Stimulated activated CD4-positive, alpha-beta T cell treated with anti-CD3 and anti-CD28 coated beads, Interleukin-4, amount 100 ng/mL, for 1 hour (primary cell): ENCODE measurements at places on chromosomes 5 and 9.

DNA sequence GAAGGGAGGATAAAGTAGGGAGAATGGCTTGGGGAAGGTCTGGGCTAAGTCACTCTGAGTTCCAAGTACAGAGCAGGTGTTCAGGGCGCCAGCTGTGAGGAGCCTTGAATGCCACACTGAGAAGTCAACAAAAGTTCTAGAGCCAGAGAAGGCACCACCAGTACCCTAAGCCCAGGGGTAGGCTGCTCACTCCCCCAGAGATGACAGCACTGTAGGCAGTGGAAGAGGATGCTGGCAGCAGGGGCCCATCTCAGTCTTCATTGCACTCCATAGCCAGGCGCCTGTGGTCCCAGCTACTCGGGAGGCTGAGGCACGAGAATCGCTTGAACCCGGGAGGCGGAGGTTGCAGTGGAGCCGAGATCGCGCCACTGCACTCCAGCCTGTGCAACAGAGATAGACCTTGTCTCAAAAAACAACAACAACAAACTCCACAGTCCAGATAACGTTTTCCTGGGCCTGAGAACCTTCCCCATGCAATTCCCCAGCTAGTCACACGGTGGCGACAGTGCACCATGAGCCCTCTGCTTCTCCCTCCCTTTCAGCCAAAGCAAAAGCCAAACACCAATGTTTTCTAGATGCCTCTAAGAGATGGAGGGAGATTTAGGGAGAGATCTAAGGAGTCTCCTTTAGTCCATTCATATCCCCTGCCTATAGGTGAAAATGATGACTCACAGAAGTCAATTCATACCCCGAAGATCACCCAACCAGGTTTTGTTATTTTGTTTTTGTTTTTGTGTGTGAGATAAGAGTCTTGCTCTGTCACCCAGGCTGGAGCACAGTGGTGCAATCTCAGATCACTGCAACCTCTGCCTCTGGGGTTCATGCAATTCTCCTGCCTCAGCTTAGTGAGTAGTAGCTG lies 19.8 kb upstream of the NSD1 start:
- peak; percentile 79 for DNase-seq

- no peak for DNase-seq
These were observed 36.0 kb downstream of the POC5 start for GRCh38 chr5:75681125-75681830.

GRCh38 chr5:10475931-10476676 lies 34.4 kb downstream of the ROPN1L start:
- no peak for DNase-seq

- no peak for DNase-seq
These were observed 20.7 kb downstream of the CDH6 start for GRCh38 chr5:31214229-31214628.

GRCh38 chr9:112245126-112245525 lies 70.0 kb upstream of the SUSD1 start:
- no peak for DNase-seq

- DNase-seq, result no peak
These were observed 31.1 kb downstream of the FGD3 start for GRCh38 chr9:92978345-92978875.

DNA sequence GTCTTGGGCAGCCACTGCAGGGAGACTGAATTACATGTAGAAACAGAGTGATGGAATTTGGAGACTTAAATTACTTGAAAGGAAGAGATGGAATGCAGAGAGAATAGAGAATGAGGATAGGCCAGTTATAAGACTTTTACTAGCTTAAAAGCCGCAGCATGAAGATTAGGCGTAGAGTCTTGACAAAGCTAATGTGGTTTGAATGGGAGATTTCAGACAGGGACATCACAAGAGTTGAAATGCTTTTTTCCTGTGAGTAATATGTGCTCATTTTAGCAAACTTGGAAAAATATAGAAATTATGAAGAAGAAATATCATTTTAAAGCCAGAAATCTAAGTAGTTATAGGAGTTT lies 7.5 kb downstream of the CENPP start:
- DNase-seq, result no peak

DNA sequence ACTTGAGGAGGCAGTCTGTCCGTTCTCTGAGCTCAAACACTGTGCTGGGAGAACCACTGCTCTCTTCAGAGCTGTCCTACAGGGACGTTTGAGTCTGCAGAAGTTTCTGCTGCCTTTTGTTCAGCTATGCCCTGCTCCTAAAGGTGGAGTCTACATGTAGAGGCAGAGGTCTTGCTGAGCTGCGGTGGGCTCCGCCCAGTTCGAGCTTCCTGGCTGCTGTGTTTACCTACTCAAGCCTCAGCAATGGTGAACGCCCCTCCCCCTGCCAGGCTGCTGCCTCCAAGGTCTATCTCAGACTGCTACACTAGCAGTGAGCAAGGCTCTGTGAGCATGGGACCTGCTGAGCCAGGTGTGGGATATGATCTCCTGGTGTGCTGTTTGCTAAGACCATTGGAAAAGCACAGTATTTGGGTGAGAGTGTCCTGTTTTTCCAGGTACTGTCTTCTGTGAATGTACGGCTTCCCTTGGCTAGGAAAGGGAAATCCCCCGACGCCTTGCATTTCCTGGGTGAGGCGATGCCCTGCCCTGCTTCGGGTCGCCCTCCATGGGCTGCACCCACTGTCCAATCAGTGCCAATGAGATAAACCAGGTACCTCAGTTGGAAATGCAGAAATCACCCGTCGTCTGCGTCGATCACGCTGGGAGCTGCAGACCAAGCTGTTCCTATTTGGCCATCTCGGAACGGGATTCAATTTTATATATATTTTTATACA lies 58.5 kb downstream of the CNTRL start:
- peak; percentile 59 for DNase-seq

- DNase-seq, result no peak
These were observed 90.4 kb upstream of the COL5A1 start for GRCh38 chr9:134551176-134551575.

DNA sequence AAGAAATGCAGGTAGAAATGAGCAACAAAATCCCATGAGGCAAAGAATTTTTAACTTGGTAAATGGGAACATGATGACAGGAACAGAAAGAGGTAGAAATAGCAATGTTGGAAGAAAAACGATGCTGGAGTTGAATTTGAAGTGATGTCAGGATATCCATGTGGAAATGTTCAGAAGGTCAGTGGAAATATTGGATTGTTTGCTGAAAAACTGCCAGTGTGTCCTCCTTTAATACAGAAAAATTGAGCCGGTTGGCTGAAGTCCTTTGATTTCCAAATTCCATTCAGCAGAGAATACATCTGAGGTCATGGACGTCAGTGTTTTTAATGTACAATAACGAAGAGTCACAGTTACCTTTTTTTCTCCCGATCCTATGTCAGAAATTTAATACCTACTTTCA lies 110.0 kb upstream of the DMAC1 start:
- no peak for DNase-seq

- DNase-seq, result no peak
These were observed 13.6 kb downstream of the TERT start for GRCh38 chr5:1281038-1281882.
